Fibroblast of villous mesenchyme (primary cell): ENCODE measurements at places on chromosomes 1 and 21. TPM values are rescaled to one million over a fixed set of nuclear protein-coding genes. Genes with fewer than 3 reads are reported as not detected.

PDPN gene
- 28.7 and 32.8 TPM in 2 replicates for total RNA-seq

SLC9C2 gene
- not detected in 2 replicates for total RNA-seq

S100A7 gene
- not detected in 2 replicates for total RNA-seq

AMY2B gene
- 2.9 and 3.5 TPM in 2 replicates for total RNA-seq

FLG2 gene
- total RNA-seq = not detected in 2 replicates

PLPPR4 gene
- 2.2 and 4.8 TPM in 2 replicates for total RNA-seq

TFF2 gene
- total RNA-seq = not detected in 2 replicates

LRRC38 gene
- total RNA-seq = not detected in 2 replicates

USH2A gene
- total RNA-seq = under 0.01 TPM in 2 replicates

CLEC20A gene
- total RNA-seq = not detected in 2 replicates

SH3D21 gene
- total RNA-seq = 3.9 and 5.8 TPM in 2 replicates

FCRL5 gene
- total RNA-seq = not detected in 2 replicates

RNF186 gene
- total RNA-seq = not detected in 2 replicates

GLUL gene
- total RNA-seq = 321 and 350 TPM in 2 replicates
